ENCODE measurements at places on chromosomes 4 and X. TPM values are rescaled to one million over a fixed set of nuclear protein-coding genes. Genes with fewer than 3 reads are reported as not detected.

The XAGE2 gene
- not detected for total RNA-seq

The TCEAL3 gene
- 15.1 TPM for total RNA-seq

DNA sequence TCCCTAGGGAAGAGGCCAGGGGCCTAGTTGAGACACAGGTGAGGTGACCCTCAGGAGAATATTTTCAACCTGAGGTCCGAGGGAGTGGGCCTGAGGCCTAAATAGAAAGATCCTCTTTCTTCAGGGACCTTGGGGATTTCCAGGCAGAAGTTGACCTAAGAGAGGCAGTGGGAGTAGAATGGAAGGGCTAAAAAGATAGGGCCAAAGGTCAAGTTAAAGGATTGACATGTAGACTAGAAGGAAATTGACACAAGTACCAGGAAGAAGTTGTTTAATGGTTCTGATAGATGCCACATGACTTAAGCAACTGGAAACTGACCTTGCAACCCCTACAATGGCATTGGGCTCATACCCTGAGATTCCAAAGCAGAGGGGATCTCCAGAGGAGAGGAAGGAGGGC, 76.9 kb downstream of the SHROOM3 start:
- DNase-seq: no peak

GRCh38 chr4:183571350-183571941, 66.6 kb downstream of the ING2 start:
- DNase-seq: peak; percentile 72

DNA sequence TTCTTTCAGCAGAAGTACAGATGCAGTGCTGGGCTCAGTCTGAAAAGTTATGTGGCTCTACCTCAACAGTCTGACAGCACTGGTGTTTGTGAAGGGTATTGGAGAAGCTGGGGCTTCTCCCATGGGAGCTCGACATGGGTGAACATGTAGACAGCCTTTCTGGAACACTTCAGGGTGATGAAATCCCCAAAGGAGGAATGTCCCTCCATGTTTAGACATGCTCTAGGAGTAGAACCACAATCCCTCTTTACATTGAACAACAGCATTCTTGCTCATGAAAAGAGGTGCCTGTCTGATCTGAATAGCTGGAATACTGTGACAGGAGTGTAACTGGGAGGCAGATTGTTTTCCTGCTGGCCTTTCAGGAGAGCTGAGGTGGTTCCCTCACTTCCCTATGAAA, 53.8 kb upstream of the NAP1L2 start:
- peak; percentile 16 for DNase-seq

GRCh38 chrX:15500497-15500966, at the start of gene BMX:
Gene BMX (plus strand): TSS chrX:15500807. CDS start chrX:15508354, 7,547 bp downstream.
- no peak for DNase-seq

DNA sequence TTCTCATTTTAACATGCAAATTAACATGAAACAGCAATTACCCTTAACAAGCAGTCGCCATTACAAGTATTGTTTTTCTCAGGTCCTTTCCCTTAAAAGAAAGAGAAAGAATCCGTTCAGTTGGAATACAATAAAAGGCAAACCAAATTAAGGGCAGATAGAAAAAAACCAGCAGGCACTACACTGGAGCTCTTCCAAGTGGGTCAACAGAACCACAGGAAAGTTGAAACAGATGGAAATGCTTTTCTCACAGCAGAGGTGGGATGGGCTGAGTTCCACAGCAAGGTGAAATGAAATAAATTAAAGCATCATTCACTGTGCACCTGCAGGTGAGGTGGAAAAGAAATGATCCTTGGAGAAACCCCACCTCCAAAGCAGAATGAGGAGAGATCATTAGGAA, 102.6 kb downstream of the APBB2 start:
- DNase-seq: no peak
